Amygdala (tissue), 56 donors: ENCODE measurements at places on chromosomes 3 and 15.

- DNase-seq, result no peak
Measured at GRCh38 chr15:39180030-39180429, 400.8 kb upstream of the THBS1 start.

DNA sequence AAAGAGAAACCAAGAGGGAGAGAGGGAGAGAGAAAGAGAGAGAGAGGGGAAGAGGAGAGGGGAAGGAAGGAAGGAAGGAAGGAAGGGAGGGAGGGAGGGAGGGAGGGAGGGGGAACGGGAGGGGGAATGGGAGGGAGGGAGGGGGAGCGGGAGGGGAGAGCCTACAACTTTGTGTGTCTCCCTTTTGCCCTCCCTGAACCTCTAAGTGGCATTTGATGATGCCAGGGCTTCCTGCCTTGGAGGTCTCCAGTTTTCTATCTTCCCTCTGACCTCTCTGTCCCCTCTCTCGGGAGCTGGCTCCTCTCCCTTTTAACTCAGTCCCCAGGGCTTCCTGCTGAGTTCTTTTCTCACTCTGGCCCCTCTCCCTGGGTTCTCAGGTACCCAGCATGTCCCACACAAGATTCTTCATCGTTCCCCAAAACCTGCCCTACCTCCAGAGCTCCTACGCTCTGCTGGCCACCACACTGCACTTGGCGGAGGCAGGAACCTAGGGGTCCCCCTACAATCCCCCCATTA, 12.5 kb upstream of the FAM174B start:
- no peak for DNase-seq

DNA sequence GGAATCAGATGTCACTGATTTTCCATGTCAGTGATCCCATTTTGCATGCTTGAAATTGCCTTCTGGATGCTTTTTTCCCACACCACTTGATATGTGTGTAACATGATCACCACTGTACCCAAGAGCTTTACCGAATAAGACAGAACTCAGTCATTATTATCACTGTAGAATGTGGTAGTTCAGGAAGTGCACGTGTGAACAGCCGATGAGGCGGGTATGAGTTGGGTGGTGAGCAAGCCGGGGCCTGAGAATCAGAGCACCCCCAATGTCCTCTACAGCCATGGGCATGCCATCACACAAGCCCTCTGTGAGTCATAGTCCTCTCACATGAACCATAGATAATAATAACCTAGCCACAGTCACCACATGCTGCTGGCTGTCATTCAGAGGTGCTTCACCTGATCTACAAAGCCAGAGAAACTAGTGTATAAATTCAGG, 470.8 kb downstream of the SOX2 start:
- DNase-seq, result no peak

DNA sequence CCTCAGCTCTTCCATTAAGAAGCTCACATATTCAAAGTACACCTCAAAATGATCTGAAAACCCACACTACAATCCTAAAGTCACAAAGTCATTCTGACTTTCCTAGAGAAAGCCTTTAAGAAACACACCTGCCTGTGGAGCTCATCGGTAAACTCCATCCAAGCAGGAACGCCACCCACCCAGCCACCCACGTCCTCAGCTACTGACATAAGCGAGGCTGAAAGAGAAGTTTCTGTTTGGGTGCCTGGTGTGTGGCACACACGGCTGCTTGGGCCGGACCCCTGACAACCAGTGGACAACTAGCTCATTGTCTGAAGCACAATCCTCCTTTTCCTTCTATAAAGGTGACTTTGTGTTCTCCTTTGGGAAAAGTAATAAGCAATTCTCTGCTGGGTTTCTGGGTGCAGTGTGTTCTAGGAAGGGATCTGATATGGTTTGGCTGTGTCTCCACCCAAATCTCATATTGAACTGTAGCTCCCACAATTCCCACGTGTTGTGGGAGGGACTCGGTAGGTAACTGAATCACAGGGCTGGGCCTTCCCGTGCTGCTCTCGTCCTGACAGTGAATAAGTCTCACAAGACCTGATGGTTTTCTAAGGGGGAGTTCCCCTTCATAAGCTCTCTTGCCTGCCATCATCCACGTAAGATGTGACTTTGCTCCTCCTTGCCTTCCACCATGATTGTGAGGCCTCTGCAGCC, 26.1 kb downstream of the FAM174B start:
- DNase-seq, result no peak

GRCh38 chr3:141959589-141960554, 83.4 kb downstream of the ATP1B3 start:
- no peak for DNase-seq

- no peak for DNase-seq
Measured at GRCh38 chr3:66998904-66999235, 763 bp downstream of the KBTBD8 start.

DNA sequence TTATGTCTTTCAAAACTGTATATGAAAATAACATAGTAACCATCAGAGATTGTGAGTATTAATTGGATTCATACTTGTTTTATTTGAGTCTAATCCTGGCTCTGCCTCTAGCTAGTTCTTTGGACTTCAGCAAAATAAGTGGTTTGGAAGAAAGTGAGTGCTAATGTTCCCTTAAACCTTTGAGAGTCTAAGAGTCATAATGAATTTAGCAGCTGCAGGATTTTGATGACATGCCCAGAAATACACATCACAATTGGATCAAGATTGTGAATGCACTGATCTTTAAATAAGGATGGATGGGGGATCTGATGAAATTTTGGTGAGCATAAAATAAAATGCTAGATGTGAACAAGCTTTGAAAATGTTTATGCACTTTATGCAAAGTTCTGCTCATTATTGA, 79.9 kb upstream of the FAM98B start:
- DNase-seq, result no peak
